ENCODE measurements at places on chromosomes 2 and 18.

GRCh38 chr2:135840601-135841000 lies 3.6 kb upstream of the LCT start:
- no peak for DNase-seq

GRCh38 chr2:46296216-46296839 lies 879 bp upstream of the EPAS1 start:
- DNase-seq: no peak

DNA sequence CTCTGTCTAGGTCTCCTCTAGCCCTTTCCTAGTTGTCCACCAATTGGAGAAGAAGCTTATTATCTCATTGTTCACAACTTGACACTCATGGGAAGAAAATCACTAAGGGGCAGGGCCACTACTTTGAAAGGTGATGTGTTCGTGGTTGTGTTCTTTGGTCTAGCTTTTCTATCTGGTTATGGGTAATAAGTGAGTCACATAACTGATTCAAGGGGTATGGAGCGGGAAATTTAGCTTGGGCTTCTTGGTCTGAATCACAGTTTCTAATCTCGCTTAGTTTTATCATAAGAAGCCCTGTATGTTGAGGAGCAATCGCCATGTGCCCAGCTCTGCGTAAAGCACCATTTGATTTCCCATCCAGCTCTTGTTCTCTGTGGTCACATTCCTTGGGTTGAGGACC lies 18.7 kb upstream of the DYTN start:
- no peak for DNase-seq

- DNase-seq: no peak
These were observed 138.9 kb downstream of the LTBP1 start for GRCh38 chr2:33085646-33086045.

- DNase-seq: peak; percentile 35
These were observed 61.3 kb downstream of the UGP2 start for GRCh38 chr2:63903003-63903402.

GRCh38 chr2:98907966-98908905 lies 27.8 kb downstream of the CRACDL start:
- DNase-seq: no peak

GRCh38 chr2:186991766-186992417 lies 142.9 kb upstream of the ZSWIM2 start:
- DNase-seq: no peak

- DNase-seq: no peak
These were observed 103.9 kb downstream of the COLEC12 start for GRCh38 chr18:396556-396955.

GRCh38 chr18:77209587-77209986 lies 40.1 kb upstream of the GALR1 start:
- no peak for DNase-seq

DNA sequence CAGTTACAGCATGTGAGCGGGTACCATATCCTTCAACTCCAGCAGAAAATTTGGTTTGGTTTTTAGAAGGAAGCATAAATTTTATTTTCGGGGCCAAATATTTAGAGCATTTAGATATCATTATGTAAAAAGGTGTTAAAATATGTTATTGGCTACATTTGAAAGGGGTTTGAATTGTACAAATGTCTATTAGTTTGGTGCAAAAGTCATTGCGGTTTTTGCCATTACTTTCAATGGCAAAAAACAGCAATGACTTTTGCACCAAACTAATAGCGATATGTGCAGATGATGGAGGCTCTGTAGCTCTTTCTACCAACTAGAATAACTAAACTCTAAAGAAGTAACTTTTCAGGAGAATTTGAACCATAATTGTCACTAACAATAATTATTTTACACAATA lies 1666.2 kb upstream of the SLC39A10 start:
- DNase-seq: no peak

- DNase-seq: no peak
These were observed 852.1 kb downstream of the CPS1 start for GRCh38 chr2:211408483-211408891.

DNA sequence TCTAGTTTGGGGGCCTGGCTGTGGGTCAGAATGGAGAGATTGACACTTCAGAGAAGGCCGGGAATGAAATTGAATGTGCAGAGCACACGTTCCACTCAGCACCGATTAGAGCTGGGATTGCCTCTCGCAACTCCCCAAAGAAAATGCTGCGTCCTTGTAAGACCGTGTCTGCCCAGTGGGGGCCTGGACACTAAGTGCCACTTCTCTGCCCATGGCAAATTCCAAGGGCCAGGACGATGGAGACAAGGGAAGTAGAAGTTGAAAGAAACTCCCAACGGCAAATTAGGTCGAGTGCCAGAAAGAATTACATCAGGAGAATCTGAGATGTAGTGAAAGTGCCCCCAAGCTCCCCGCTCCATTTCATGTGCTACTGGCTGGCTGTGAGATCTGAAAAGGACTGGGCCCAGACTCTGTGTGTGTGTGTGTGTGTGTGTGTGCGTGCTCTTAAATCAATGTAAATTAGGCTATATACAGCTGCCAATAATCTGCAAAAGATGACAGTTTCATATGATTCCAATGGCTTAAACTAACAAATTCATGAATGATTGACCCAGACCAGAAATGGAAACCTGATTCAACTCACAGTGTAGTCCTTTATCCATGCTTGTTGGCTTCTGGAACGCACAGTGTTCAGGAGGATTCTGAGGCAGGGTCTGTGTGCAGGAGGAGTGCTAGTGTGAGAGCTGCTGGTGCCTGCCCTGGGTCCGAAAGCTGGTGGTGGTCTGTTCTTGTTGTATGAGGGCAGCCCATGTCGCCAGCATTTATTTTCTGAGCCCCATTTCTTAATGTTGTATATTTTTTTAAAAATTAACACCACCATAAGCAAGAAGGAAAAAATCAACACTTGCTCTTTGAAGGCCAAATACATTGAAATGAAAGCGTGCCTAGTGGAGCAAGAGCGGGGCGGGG lies 234.3 kb downstream of the AGAP1 start:
- no peak for DNase-seq

GRCh38 chr2:61750624-61751023 lies 103.2 kb downstream of the FAM161A start:
- no peak for DNase-seq

DNA sequence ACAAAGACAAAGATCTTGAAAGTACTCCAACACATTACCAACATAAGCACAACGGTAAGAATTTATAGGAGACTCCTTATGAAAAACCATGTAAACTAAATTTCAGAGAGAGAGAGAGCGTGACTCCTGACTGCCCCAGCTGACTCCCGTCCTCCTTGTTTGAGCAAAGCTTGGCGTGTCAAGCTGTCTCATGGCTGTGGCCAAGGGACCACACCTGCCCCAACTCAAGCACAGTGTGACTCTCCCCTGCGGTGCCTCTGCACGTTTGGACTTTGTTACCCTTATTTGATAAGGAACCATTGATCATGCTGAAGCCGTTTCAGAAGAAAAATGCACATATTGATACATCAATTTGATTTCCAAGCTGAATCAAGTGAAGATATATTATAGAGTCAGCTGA lies 124.8 kb downstream of the COL6A3 start:
- DNase-seq: no peak

- DNase-seq: no peak
These were observed 30.1 kb downstream of the SLC8A1 start for GRCh38 chr2:40421631-40422297.

Measured in GM12878 (cell line).